ENCODE measurements at places on chromosomes 1 and 21.

DNA sequence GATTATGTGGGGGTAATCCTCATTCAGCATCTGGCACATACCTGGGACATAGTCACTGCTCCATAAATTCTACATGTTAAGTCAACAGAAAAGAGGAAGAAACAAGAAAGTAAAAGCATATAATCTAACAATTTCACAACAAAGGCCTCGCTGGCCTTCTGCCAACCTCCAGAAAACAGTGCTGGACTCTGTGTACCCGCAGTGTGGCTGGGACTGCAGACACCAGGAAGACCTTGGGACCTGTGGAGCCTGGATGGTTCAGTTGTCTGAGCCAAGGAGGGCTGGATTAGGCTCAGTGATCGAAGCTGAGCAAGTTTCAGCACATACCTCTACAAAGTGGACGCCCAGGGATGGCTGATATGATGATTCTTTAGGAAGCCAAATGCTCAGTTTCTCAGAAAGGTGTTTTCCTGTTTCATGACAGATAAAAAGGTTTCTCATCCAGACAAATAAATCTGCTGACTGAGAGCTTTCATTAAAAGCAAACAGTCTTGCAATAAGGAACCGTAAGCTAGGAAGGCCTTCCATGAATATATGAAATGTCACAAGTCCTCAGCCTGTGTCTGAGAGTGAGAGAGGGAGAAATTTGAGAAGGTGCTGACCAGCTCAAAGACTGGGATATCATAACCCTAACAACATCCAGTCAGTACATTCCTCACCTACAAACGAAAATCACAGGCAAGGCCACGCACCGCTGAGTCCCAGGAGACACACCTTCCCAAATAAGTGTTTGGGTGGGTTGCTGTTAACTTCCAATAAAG is 48.4 kb downstream of the CAPZB start:
- DNase-seq = no peak

- no peak for DNase-seq
These were observed 926 bp upstream of the SH3D21 start for GRCh38 chr1:36304970-36305914.

- no peak for DNase-seq
These were observed 59.2 kb downstream of the MATN1 start for GRCh38 chr1:30664103-30664755.

DNA sequence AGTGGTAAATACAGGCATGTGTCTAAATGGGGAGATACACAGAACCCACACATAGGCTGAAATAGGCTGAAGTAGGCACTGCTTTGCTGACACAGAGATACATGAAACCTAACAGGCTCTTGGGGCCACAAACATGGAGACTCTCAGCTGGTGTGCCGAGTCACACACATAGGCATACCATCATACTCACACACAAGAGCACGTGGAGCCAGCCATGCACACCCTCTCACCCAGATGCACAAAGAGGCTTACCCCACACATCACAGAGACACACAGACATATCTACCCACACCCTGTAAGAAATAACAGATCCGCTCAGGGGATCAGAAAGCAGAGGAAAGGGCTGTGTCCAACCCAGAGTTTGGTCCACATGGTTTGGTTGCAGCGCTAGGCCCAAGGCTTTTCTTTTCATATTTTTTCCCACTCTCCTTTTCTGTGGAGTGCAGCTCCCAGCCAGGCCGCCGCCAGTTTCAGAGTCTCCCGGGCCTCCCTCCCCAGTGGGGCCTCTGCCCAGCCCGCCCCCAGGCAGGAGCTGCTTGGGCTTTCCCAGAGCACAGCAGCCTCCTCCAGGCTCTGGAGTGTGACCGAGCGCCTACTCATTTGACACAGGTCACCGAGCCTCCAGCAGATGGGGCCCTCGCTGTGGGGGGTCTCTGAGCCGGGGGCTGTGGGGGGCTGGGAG is 3.9 kb upstream of the POU3F1 start:
- DNase-seq = no peak

DNA sequence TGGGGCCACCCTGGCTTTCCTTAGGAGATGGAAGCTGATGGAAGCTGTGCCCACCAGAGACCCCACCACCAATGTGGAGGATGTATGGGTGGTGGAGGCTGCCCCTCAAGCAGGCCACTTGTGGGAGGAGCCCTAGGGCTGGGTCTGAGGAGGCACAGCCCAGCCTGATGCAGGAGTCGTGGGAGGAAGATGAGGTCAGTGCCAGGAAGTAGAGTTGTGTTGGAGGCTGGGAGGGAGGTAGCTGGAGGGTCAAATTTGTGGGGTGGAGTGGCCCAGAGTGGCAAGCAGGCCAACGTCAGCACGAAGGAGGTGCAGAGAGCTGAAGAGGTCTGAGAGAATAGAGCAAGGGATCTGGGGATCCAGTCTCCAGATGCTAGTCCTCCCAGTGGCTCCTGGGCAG is 119.0 kb upstream of the USP24 start:
- DNase-seq = no peak

GRCh38 chr1:55441489-55441888 is 226.3 kb upstream of the USP24 start:
- no peak for DNase-seq

GRCh38 chr1:204112876-204113730 is 38.7 kb downstream of the ETNK2 start:
- no peak for DNase-seq

- DNase-seq = no peak
These were observed 2.1 kb downstream of the KLHL21 start for GRCh38 chr1:6600410-6601048.

DNA sequence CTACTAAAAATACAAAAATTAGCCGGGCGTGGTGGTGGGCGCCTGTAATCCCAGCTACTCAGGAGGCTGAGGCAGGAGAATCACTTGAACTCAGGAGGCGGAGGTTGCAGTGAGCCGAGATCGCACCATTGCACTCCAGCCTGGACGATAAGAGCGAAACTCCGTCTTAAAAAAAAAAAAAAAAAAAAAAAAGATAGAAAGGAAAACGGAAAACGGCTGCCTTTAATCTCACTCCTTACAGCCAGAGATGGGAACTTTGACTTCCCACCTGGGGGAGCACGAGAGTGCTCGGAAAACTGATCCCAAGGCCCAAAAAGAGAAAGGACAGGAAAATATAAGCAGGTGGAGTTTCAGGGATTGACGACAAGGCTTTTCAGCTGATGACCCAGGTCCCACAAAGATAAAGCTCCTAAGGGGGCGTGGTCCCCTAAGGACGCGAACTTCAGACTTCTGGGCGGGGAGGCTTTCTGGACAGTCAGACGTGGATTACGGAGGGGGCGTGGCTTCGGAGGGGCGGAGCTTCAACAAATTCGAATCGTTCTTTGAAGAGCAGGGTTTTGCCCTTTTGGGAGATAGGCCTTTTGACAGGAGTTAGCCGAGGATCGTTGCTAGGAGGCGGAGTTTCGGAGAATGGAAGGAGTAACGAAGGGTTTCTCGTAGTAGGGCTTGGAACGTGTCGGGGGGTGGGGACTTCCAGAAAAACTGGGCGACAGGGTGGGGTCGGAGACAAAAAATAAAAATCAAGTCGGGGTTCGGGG is 958 bp upstream of the CKS1B start:
- DNase-seq = peak; percentile 91

DNA sequence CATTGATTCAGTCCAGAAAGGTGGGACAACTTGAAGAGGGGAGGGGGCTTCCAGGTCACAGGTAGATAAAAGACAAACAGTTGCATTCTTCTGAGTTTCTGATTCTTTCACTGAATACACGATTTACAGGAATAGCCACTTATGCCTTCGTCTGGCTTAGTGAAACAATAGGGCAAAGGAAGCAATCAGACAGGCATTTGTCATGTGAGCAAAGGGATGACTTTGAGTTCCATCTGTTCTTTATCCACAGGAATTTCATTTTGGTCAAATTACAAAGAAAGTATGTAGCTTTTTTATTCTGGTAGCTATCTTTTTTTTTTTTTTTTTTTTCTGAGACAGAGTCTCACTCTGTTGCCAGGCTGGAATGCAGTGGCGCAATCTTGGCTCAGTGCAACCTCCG is 202.5 kb downstream of the TTLL7 start:
- no peak for DNase-seq

DNA sequence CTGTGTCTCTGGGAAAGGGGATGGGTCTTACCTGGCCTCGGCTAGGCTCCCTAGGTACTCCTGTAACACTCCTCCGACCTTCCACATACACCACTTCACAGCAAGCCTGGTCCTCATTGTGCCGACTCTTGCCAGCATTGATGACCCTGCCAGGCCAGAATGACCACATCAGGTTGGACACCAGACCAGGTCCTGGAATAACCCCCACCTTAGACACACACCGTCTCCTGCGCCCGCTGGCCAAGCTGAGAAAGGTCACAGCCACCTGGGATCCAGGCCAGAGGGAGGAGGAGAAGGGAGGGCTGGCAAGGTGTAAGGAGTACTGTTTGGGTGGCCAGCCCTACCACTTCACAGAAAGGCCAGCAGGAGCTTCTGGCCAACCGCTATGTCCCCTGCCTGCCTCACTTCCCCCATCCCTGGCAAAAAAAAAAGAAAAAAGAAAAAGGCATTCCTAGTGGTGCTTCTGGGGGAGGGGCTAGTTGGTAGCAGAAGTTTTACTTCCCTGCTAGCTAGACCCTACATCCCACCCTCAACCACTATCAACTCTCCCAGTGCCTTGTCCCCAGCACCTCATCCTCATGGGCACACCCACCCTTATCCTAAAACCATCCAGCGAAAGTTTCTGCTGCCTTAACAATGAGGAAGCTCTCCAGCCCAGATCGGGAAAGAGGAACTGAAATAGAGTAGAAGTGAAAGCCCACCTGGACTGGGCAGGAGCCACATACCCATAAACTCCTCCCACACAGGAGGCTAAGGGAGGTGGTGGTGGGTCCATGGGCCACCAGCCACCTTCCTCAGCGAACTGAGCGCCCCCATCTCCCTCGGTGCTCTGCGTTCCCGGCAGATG is 1.4 kb downstream of the PPM1J start:
- DNase-seq = no peak

DNA sequence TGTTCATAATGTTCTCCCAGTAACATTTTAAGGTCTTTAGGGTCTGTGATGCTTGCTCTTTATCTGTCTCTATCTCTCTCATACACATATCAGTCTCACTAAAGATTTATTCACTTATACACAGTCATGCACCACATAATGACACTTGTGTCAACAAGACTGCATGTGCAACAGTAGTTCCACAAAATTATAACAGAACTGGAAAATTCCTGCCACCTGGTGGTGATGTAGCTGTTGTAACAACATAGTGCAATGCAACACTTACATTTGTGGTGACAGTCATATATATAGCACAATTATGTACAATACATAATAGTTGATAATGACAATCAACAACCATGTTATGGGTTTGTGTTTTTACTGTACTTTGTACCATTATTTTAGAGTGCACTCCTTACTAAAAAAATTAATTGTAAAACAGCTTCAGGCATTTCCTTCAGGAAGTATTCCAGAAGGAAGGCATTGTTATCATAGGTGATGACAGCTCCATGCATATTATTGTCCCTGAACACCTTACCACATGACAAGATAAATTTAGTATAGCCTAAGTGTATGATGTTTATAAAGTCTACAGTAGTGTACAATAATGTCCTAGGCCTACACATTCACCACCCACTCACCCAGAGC is 8.1 kb downstream of the TDRD5 start:
- DNase-seq = no peak

DNA sequence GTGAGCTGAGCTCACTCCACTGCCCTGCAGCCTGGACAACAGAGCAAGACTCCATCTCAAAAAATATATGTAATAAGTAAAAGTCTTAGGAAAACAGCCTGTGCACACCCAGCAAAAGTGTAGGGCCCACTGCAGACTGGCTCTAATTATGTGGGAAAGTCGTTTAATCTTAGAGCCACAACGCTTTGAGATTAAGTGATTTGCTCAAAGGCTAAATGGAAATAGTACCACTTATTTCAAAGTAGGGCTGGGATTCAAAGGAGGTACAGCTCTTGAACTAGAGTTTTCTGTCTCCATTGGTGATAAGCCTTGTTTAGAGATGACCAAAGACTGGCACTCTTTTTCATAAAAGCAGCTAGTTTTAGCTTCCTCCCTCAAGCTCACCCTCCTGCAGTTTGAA is 2.2 kb downstream of the TACSTD2 start:
- DNase-seq = no peak

- no peak for DNase-seq
These were observed 18.5 kb upstream of the BTG3 start for GRCh38 chr21:17631195-17631594.

DNA sequence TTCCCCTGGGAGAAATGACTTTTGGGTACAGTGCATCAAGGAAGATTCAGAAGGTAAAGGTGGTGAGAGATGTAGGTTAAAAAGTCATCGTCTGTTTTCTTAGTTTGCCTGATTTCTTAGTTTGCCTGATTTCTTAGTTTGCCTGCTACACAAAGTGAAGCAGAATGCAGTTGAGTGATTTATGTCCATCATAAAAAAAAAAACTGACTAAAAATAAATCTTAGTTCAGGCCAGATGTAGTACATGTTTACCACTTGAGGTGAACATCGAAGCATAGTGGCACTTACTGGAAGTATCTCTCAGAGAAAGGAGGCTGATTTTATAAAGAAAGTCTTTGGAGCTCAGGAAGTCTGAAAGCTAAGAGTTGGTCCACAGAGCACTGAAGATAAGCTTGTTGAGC is 79.5 kb downstream of the LRRC8D start:
- no peak for DNase-seq

DNA sequence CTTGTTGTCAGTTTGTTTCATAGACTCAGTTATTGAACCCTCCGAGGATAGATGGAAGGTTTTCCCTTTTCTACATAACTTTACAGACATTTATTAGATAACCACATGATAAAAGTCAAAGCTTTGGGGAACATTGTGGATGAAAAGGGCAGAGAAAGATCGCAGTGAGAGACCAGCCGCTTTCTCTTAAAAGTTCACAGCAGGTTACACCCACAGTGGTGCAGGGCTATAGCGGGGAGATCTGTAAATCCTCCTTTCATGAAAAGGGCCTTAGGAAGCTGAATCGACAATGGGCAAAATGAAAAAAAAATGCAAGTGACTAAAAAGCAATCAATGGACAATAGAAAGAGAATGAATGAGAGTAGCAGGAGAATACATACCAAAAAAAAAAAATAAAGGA is 218.6 kb downstream of the GRIK1 start:
- no peak for DNase-seq

DNA sequence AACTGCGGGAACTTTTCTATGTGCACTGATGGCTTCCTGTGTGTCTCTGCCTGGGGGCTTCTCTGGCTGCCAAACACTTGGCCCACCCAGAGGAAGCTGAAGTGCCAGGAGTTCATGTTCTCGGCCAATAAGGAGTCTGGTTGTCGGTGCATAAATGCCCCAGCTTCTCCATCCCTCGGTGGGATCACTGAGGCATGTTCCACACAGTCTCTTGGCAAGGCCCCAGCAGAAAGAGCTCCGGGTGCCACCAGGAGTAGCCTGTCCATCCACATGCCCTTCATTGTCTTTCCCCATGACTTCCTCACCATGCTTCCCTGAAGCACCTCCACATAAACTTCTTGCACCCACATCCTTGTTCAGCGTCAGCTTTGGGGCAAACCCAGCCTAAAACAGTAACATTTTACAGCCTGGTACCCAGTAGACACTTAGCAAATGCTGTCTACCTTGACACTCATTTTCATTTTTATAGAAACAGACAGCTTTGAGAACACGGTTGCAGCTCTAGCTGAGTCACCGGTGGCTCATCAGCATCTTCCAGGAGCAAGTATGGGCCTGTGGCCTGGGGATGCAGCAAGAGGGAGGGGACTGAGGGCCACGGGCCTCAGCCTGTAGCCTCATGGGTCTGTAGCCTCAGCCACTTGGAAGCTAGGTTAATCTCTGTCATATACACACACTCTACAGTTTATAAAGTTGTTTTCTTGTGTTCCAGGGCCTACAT is 14.8 kb upstream of the CDCP2 start:
- no peak for DNase-seq
